ENCODE measurements at places on chromosomes 5 and 9. TPM values are rescaled to one million over a fixed set of nuclear protein-coding genes. Genes with fewer than 3 reads are reported as not detected.

- H3K4me3 ChIP-seq: peak overlapping the region; percentile 60
- H3K36me3 ChIP-seq: no peaks in the 10 kb centered on the region
- no peak overlapping the region for H3K27ac ChIP-seq
- peak; percentile 21 for DNase-seq
- peaks cover 40% of the 10 kb centered on the region for H3K4me1 ChIP-seq
- peaks cover 74% of the 10 kb centered on the region for H3K27me3 ChIP-seq
Observed at GRCh38 chr9:116154976-116155697, 1.5 kb downstream of the PAPPA start.

DNA sequence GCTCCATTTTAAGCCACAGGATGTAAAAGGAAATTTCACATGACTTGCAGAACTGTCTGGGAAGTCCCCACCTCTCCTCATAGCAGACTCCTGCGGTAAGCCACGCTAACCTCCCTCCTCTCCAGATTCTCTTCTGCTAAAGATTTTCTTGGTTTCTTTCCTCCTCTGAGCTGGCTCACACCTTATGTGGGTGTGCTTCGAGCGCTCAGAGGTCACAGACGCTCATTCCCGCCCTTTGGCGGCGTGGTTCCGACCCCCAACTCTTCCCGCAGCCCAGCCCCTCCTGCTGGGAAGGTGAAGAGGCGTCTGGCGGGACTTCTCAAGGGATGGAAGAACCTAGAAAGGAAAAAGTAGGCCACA lies 32.9 kb upstream of the CDK20 start:
- no peaks in the 10 kb centered on the region for H3K27me3 ChIP-seq
- DNase-seq: no peak
- no peak overlapping the region for H3K27ac ChIP-seq
- H3K4me3 ChIP-seq: no peak overlapping the region

The ACER2 gene
- 5.6 TPM for total RNA-seq

The PTGDS gene
- not detected for total RNA-seq

- no peak overlapping the region for H3K27ac ChIP-seq
- no peak overlapping the region for H3K4me3 ChIP-seq
- no peaks in the 10 kb centered on the region for H3K27me3 ChIP-seq
- peaks cover 19% of the 10 kb centered on the region for H3K4me1 ChIP-seq
Observed at GRCh38 chr5:58072300-58072965, 387.5 kb downstream of the PLK2 start.

- H3K27me3 ChIP-seq: no peaks in the 10 kb centered on the region
- no peak overlapping the region for H3K4me3 ChIP-seq
- no peaks in the 10 kb centered on the region for H3K4me1 ChIP-seq
- no peak overlapping the region for H3K27ac ChIP-seq
Observed at GRCh38 chr9:134897584-134898170, 17.1 kb downstream of the FCN2 start.

DNA sequence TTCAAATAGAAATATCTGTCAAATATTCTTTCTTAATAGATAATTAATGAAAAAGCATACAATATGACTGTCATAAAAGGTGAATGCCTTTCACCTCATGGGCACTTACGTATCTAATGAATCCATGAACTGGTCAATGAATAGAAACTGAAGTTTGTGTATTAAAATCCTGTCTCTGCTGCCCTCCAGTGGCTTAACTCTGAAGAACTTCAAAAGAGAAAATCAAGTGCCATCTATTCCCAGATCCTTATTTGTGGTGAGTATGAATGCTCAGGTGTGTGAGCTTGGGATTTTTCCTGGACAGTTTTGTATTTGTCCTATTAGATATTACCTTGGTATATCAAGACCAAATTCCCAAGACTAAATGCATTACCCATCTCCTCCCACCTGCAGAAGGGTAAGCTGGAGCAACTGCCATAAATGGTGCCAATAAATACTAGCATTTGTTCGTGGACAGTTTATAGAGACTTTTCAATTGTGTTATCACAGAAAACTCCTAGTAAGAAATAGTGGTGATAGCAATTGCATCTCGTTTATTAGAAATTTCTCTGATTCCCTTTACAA lies 44.0 kb upstream of the SVEP1 start:
- H3K4me1 ChIP-seq: no peaks in the 10 kb centered on the region
- peak; percentile 67 for DNase-seq

GRCh38 chr5:7881091-7881490 lies 12.1 kb downstream of the MTRR start:
- no peak overlapping the region for H3K4me3 ChIP-seq
- H3K4me1 ChIP-seq: no peaks in the 10 kb centered on the region
- H3K27ac ChIP-seq: no peak overlapping the region
- H3K36me3 ChIP-seq: peaks cover 14% of the 10 kb centered on the region

GRCh38 chr5:132134384-132134783 lies 60.8 kb downstream of the CSF2 start:
- H3K27ac ChIP-seq: no peak overlapping the region
- DNase-seq: no peak
- no peak overlapping the region for H3K4me3 ChIP-seq
- H3K27me3 ChIP-seq: no peaks in the 10 kb centered on the region

DNA sequence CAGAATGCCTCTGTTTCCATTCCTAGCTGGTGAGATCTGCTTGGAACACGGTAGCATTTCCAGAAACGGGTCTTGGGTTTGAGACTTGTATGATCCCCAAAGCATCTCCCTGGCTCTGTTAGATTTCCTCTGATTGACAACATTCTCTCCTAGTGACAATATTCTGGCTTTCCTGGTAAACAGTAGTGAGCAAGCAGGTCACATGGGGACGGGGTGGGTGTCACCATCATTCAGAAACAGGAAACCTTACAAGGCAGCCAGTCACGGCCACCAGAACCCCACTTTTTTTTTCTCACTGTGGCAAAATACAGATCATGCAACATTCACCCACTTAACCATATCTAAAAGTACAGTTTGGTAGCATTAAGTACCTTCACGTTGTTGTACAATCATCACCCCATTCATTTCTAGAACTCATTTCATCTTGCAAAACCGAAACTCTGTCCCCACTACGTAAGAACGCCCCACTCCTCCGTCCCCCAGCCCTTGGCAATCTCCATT lies 90.1 kb upstream of the LMX1B start:
- peaks cover 8% of the 10 kb centered on the region for H3K27me3 ChIP-seq
- DNase-seq: no peak
- no peaks in the 10 kb centered on the region for H3K36me3 ChIP-seq
- H3K4me3 ChIP-seq: no peak overlapping the region
- no peak overlapping the region for H3K27ac ChIP-seq

DNA sequence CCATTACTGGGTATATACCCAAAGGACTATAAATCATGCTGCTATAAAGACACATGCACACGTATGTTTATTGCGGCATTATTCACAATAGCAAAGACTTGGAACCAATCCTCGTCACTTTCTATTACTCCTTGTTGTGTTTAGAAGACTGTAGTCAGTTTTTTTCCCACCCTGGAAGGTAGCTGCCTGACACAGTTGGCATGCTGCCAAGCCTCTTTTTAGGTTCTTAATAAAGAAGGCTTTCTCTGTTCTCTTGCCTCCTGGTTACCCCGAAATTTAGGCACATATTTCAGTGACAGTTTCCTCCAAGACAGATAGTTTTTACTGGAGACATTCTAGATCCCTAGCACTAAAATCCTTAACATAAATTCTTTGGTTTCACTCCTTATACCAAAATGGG lies 205.4 kb upstream of the PCSK5 start:
- no peak for DNase-seq
- H3K4me3 ChIP-seq: no peak overlapping the region

- no peaks in the 10 kb centered on the region for H3K4me1 ChIP-seq
- no peaks in the 10 kb centered on the region for H3K27me3 ChIP-seq
- H3K36me3 ChIP-seq: no peaks in the 10 kb centered on the region
- no peak for DNase-seq
Observed at GRCh38 chr9:120807607-120808379, 14.6 kb upstream of the FBXW2 start.

GRCh38 chr5:178201927-178202235 lies 2.5 kb upstream of the HNRNPAB start:
- H3K27me3 ChIP-seq: peaks cover 9% of the 10 kb centered on the region
- no peak overlapping the region for H3K4me3 ChIP-seq
- peaks cover 6% of the 10 kb centered on the region for H3K36me3 ChIP-seq
- no peak overlapping the region for H3K27ac ChIP-seq

The TNFSF15 gene
- total RNA-seq: not detected

DNA sequence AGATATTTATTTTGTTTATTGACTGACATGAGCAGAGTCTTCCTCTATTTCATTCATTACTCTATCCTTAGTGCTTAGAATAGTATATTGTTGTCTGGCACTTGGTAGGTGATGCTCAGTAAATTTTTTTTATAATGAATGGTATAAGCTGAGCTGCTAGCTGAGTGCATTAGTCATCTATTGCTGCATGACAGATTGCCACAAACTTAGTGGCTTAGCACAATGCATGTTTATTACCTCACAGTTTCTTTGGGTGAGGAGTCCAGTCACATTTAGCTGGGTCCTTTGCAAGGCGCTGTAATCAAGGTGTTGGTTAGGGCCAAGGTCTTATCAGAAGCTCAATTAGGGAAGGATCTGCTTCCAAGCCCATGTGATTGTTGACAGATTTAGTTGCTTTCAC lies 23.1 kb downstream of the SMAD5 start:
- H3K36me3 ChIP-seq: peaks cover 24% of the 10 kb centered on the region
- no peak overlapping the region for H3K27ac ChIP-seq
- no peak overlapping the region for H3K4me3 ChIP-seq
- DNase-seq: no peak
- H3K27me3 ChIP-seq: no peaks in the 10 kb centered on the region
- no peaks in the 10 kb centered on the region for H3K4me1 ChIP-seq

DNA sequence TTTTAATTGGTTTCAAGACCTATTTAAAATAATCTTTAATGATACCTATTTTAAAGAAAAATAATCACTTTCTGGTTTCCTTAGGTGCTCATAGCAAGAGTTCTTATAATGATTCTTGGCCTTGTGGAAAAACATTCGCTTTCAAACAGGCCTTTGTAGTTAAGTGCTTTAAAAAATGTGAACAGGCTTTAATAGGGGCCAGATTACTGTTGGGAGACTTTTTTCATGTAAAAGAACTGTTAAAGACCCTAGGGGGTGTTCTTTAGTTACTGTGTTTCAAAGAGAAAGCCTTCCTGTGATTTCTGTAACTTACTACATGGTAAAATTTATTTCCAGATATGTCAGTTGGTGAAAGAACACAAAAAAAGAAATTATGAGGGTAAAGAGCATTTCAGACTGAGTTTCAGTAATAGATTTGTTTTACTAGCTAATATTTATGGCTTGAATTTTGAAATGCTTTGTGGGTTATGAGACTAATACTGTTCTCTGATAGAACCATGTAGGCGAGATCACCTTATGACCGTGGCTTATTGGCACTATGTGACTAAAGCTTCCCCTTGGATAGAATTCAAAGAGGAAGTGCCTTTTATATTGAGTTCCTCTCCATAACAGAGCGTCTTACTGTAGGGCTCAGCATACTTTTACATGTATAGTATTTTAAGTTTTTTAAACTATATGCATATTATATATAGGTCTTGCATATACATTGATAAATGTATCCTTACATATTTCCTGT lies 70.7 kb downstream of the CSNK1G3 start:
- peak overlapping the region; percentile 69 for H3K27ac ChIP-seq
- DNase-seq: peak; percentile 8
- no peak overlapping the region for H3K4me3 ChIP-seq
- peaks cover 17% of the 10 kb centered on the region for H3K4me1 ChIP-seq
- H3K27me3 ChIP-seq: no peaks in the 10 kb centered on the region

GRCh38 chr5:98827161-98827560 lies 53.7 kb downstream of the RGMB start:
- DNase-seq: peak; percentile 53
- H3K27me3 ChIP-seq: no peaks in the 10 kb centered on the region
- H3K36me3 ChIP-seq: no peaks in the 10 kb centered on the region
- H3K4me1 ChIP-seq: no peaks in the 10 kb centered on the region
- no peak overlapping the region for H3K4me3 ChIP-seq
- H3K27ac ChIP-seq: no peak overlapping the region

DNA sequence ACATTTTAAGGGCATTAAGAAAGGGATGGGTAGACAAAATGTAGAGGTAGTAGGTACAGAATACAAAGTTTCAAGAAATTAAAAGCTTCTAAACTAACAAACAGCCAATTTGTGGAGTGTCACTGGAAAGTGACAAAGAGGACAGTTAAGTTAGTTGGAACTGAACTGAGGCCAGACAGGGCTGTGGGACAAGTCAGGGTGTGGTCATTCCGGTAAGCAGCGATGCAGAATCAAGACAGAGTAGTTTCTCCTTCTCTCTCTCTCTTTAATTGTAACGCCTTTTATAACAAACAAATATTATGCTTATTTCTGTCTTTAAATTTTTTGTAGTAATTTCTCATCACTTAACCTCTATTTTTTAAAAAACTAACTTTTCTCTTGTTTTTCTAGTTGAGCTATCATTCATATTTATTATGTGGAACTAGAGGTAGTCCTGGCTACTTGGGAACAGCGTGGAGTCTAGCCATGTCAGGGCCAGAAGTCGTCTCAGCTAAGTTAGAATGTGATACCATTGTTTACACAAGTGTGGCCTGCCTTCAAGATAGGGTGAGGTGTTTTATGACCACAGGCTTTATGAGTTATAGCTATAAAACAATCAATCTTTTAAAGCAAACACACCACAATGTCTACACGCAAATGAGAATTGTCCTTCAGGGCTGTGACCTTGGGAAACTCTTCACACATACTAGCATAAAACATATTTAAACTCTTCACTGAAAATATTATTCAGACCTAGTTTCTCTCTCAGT lies 115.3 kb upstream of the CDKN2B start:
- no peak overlapping the region for H3K4me3 ChIP-seq
- no peaks in the 10 kb centered on the region for H3K36me3 ChIP-seq
- no peak overlapping the region for H3K27ac ChIP-seq
- no peaks in the 10 kb centered on the region for H3K4me1 ChIP-seq
- no peak for DNase-seq
- no peaks in the 10 kb centered on the region for H3K27me3 ChIP-seq

The CCDC183 gene
- 0.84 TPM for total RNA-seq

DNA sequence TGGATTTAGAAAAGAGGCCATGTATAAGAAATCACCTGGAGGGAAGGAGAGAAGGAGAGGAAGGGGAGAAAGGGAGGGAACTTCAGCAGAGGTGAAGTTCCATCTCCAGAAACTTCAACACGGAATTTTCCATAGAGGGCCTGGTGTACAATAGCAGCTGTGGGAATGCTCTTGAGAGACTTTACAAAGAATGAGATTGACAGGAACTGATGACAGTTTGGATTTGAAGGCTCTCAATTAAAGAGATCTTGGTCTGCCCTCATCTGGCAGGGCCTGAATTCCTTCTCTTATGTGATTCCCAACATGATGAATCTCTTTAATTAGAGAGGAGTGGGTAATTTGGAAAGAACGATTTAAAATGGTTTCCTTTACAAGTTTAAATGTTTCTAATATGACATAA lies 143.5 kb downstream of the MLLT3 start:
- H3K4me3 ChIP-seq: no peak overlapping the region
- H3K27ac ChIP-seq: no peak overlapping the region
- H3K4me1 ChIP-seq: peaks cover 14% of the 10 kb centered on the region
- H3K36me3 ChIP-seq: no peaks in the 10 kb centered on the region
- DNase-seq: peak; percentile 7
- H3K27me3 ChIP-seq: no peaks in the 10 kb centered on the region

The GIN1 gene
- 42.0 TPM for total RNA-seq

- H3K36me3 ChIP-seq: no peaks in the 10 kb centered on the region
- no peak overlapping the region for H3K27ac ChIP-seq
- no peaks in the 10 kb centered on the region for H3K4me1 ChIP-seq
- H3K27me3 ChIP-seq: no peaks in the 10 kb centered on the region
- no peak for DNase-seq
- H3K4me3 ChIP-seq: no peak overlapping the region
Observed at GRCh38 chr9:6715755-6716643, 41.8 kb upstream of the KDM4C start.

The BTNL3 gene
- total RNA-seq: 0.34 TPM
